DND-41 (cell line): ENCODE measurements at places on chromosomes 7 and 10.

DNA sequence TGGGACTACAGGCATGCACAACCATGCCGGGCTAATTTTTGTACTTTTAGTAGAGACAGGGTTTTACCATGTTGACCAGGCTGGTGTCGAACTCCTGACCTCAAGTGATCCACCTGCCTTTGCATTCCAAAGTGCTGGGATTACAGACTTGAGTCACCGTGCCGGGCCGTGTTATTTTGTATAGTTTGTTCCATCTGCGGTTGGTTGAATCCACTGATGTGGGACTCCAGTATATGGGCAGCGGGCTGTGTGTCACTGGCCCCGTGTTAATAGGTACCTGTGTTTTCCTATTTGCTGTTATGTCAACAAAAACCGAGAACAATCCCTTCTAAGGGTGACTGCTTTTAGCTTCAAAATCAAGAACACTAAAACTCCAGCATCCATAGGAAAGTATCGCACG, 297.6 kb upstream of the PITRM1 start:
- no peak overlapping the region for H3K27ac ChIP-seq
- DNase-seq: no peak
- no peaks in the 10 kb centered on the region for H3K36me3 ChIP-seq
- peaks cover 43% of the 10 kb centered on the region for H3K4me1 ChIP-seq
- H3K27me3 ChIP-seq: no peaks in the 10 kb centered on the region

- peaks cover 36% of the 10 kb centered on the region for H3K4me1 ChIP-seq
- peak overlapping the region; percentile 94 for H3K27ac ChIP-seq
- H3K36me3 ChIP-seq: peaks cover 34% of the 10 kb centered on the region
- DNase-seq: no peak
- H3K27me3 ChIP-seq: no peaks in the 10 kb centered on the region
Observed at GRCh38 chr10:119502618-119503155, 39.8 kb downstream of the RGS10 start.

DNA sequence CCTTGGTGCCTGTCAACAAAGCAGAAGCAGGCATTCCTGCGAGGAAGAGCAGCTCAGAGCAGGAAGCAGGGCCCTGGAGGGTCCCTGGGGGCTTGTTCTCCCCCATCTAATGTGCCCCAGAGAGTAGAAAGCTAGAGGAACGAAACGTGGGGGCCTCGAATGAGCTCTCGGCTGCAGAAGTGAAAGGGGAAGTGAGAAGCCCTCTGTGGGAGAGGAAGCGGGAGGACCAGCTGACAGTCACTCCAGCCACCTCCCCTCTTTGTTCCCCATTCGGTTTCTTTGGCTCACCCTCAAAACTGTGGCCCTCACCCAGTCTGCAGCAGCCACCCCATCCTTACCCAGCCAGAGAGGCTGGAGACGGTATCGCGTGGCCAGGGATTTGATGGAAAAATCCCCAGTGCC, 25.0 kb downstream of the C10orf105 start:
- H3K4me3 ChIP-seq: no peak overlapping the region
- H3K27me3 ChIP-seq: no peaks in the 10 kb centered on the region
- H3K27ac ChIP-seq: no peak overlapping the region
- no peaks in the 10 kb centered on the region for H3K36me3 ChIP-seq

GRCh38 chr10:15378569-15378968, 7.5 kb upstream of the FAM171A1 start:
- DNase-seq: no peak
- no peak overlapping the region for H3K27ac ChIP-seq
- H3K4me3 ChIP-seq: no peak overlapping the region
- H3K36me3 ChIP-seq: no peaks in the 10 kb centered on the region
- no peaks in the 10 kb centered on the region for H3K4me1 ChIP-seq

GRCh38 chr7:137755846-137756651, 90.7 kb downstream of the DGKI start:
- no peak overlapping the region for H3K27ac ChIP-seq
- no peaks in the 10 kb centered on the region for H3K27me3 ChIP-seq
- no peak overlapping the region for H3K4me3 ChIP-seq

DNA sequence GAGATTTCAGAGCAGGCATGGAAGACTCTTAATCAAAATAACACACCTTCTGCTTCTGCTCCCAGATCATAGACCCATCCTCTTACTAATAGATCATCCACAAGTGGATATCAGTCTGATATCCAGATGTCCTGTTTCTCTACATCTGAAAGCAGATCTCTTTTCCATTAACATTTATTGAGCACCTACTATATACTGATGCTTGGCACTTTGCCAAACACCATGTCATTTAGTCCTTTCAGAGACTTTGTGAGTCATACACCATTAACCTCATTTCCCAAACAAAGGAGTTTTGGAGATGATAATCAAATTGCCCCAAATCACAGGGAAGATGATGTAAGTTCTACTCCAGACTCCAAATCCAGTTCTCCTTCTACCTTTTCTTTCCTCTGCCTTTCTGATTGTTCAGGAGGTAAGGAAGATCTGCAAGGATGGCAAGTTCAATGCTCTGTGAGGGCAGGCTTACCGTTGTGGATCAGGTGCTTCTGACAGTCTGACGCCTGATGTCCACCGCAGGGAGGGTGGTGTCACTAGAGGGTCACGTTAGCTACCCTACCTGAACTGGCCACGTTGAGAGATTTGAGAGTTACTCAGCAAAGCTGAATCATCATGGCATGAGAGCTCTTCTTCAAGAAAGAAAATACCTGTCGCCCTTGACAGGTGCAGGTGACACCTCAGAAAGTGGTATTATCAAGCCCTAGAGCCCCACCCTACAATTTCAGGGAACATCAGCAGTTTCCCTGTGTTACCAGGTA, 269.6 kb upstream of the ZMIZ1 start:
- H3K36me3 ChIP-seq: no peaks in the 10 kb centered on the region
- H3K4me1 ChIP-seq: no peaks in the 10 kb centered on the region
- no peak for DNase-seq
- no peak overlapping the region for H3K4me3 ChIP-seq
- H3K27ac ChIP-seq: no peak overlapping the region

- no peak for DNase-seq
- no peak overlapping the region for H3K27ac ChIP-seq
- H3K27me3 ChIP-seq: no peaks in the 10 kb centered on the region
- no peak overlapping the region for H3K4me3 ChIP-seq
- H3K36me3 ChIP-seq: no peaks in the 10 kb centered on the region
- no peaks in the 10 kb centered on the region for H3K4me1 ChIP-seq
Observed at GRCh38 chr10:127737563-127738511, 852 bp downstream of the FOXI2 start.

GRCh38 chr7:38656968-38657367, 25.8 kb upstream of the AMPH start:
- no peak for DNase-seq
- H3K27ac ChIP-seq: no peak overlapping the region
- no peak overlapping the region for H3K4me3 ChIP-seq
- H3K4me1 ChIP-seq: no peaks in the 10 kb centered on the region
- peaks cover 5% of the 10 kb centered on the region for H3K27me3 ChIP-seq
- H3K36me3 ChIP-seq: no peaks in the 10 kb centered on the region

GRCh38 chr7:151873402-151873965, 3.4 kb downstream of the PRKAG2 start:
- DNase-seq: no peak
- no peaks in the 10 kb centered on the region for H3K27me3 ChIP-seq
- H3K36me3 ChIP-seq: no peaks in the 10 kb centered on the region
- no peaks in the 10 kb centered on the region for H3K4me1 ChIP-seq
- no peak overlapping the region for H3K4me3 ChIP-seq

- H3K4me1 ChIP-seq: no peaks in the 10 kb centered on the region
- H3K36me3 ChIP-seq: no peaks in the 10 kb centered on the region
- H3K27ac ChIP-seq: no peak overlapping the region
- H3K27me3 ChIP-seq: no peaks in the 10 kb centered on the region
- DNase-seq: no peak
Observed at GRCh38 chr10:119373294-119374102, 166.1 kb downstream of the GRK5 start.

- no peaks in the 10 kb centered on the region for H3K27me3 ChIP-seq
- no peaks in the 10 kb centered on the region for H3K4me1 ChIP-seq
- no peak overlapping the region for H3K4me3 ChIP-seq
- DNase-seq: no peak
- H3K27ac ChIP-seq: no peak overlapping the region
- H3K36me3 ChIP-seq: peaks cover 22% of the 10 kb centered on the region
Observed at GRCh38 chr10:129771576-129771975, 192.5 kb downstream of the EBF3 start.

- H3K27me3 ChIP-seq: no peaks in the 10 kb centered on the region
- no peaks in the 10 kb centered on the region for H3K36me3 ChIP-seq
- H3K27ac ChIP-seq: no peak overlapping the region
- no peaks in the 10 kb centered on the region for H3K4me1 ChIP-seq
- no peak overlapping the region for H3K4me3 ChIP-seq
- no peak for DNase-seq
Observed at GRCh38 chr10:5576780-5577624, 52.2 kb downstream of the CALML3 start.

GRCh38 chr7:33876596-33877274, 28.6 kb upstream of the BMPER start:
- H3K27ac ChIP-seq: no peak overlapping the region
- DNase-seq: no peak
- H3K27me3 ChIP-seq: no peaks in the 10 kb centered on the region
- H3K4me3 ChIP-seq: no peak overlapping the region

GRCh38 chr10:125559210-125559609, 123.8 kb downstream of the TEX36 start:
- H3K4me1 ChIP-seq: no peaks in the 10 kb centered on the region
- DNase-seq: no peak
- H3K36me3 ChIP-seq: no peaks in the 10 kb centered on the region

DNA sequence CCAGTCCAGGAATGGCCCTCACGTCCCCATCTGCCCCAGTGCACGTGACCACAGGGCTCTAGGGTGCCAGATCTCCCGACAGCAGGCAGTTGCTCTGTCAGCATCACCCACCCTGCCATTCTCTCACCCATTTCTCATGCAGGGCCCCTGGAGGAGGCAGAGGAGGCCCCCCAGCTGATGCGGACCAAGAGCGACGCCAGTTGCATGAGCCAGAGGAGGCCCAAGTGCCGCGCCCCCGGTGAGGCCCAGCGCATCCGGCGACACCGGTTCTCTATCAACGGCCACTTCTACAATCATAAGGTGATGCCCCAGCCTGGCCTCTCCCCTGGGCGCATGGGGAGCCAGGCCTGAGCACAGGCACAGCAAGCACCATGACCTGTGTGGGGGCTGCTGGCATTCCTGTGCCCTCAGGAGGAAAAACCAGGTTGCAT, 6.1 kb upstream of the DEPP1 start:
- DNase-seq: no peak
- H3K27ac ChIP-seq: no peak overlapping the region
- H3K36me3 ChIP-seq: no peaks in the 10 kb centered on the region
- no peak overlapping the region for H3K4me3 ChIP-seq
- no peaks in the 10 kb centered on the region for H3K4me1 ChIP-seq
- H3K27me3 ChIP-seq: no peaks in the 10 kb centered on the region
